ENCODE measurements at places on chromosomes 11 and 22.

DNA sequence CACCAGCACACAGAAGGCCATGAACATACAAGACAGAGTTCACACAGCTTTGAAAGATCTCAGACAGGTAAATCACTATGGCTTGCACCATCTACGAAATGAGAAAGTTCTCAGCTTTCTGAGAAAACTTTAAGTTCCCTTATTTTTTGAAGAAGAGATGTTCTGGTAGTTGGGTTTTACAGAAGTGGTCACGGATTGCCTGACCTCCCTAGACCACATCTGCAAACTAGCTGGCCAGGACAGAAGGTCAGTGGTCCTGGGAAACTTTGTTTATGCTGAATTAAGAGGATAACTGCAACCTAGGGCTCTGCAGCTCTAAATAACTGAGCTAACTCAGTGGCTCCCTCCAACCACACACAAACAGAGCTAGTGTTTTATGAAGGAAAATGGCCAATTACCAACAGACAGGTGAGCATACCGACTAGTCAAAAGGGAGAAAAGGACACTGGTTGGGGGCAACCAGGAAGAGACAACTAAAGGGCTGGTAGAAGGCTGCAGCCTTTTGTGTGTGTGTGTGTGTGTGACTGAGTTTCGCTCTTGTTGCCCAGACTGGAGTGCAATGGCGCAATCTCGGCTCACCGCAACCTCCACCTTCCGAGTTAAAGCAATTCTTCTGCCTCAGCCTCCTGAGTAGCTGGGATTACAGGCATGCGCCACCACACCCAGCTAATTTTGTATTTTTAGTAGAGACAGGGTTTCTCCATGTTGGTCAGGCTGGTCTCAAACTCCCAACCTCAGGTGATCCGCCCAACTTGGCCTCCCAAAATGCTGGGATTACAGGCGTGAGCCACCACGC is 8.5 kb upstream of the SCN2B start:
- no peak for DNase-seq

GRCh38 chr22:24117942-24118341 is 63.3 kb upstream of the SUSD2 start:
- DNase-seq, result peak; percentile 4

GRCh38 chr22:31105282-31105929 is 2.0 kb downstream of the SELENOM start:
- no peak for DNase-seq

- DNase-seq, result peak; percentile 1
Observed at GRCh38 chr11:7851391-7851790, 54.6 kb upstream of the OR5P2 start.

GRCh38 chr11:68812526-68812925 is 29.2 kb downstream of the CPT1A start:
- DNase-seq, result no peak

DNA sequence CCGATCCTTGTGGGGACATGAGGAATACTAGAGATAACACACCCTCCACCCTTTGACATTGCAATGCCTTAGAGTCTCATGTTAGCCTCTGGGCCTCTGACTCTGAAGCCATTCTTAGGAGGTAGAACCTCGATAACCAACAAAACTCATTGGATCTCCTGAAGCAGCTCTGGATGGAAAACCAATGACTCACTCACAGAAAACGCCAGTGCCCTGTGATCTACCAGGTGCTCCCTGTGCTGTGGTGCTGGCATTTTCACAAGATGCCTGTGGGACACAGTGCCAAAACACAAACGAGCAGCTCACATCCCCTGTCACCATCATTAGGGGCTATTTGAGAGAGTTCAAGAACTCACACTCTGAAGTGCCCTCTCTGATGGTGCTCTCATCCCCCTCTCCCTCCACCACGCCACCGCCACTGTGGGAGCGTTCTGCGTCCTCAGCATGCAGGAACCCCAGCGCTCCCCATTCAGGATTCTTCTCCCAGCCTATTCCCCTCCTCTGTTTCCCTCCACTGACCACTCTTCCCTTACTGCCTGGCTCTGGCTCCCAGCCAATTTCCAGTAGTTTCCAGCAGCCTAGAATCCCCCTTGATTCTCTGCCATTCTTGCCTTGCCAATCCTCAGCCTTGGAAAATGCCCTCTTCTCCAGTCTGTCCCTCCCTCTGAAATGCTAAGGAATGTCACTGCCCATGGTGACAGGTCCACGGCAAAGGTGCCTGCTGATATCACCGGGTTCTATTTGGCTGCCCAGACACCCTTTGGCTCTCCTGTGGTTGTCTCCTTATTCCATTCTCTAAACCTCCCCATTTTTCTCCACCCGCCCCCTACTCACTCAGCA is 4.7 kb upstream of the POLD4 start:
- no peak for DNase-seq

- no peak for DNase-seq
Observed at GRCh38 chr11:45754261-45754709, 50.7 kb upstream of the SLC35C1 start.

DNA sequence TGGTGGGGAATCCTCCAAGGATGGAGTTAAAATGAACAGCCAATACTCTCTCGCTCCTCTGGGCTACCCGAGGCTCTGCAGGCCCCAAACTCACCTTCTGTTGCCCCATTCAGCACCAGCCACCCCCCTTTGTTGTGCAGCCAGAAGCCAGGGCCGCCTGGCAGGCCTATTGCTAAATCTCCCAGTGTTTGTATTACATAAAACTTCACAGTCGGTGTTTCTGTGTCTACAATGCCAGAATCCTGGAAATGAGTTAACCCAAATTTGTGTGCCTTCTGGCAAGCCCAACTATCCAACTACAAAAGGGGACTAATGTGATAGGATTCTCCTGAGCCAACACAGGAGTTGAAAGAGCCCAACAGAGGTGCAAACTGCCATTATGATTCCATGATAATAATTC is 9.3 kb downstream of the KCNJ5 start:
- DNase-seq, result no peak

GRCh38 chr11:88508759-88509581 is 171.4 kb upstream of the CTSC start:
- no peak for DNase-seq

DNA sequence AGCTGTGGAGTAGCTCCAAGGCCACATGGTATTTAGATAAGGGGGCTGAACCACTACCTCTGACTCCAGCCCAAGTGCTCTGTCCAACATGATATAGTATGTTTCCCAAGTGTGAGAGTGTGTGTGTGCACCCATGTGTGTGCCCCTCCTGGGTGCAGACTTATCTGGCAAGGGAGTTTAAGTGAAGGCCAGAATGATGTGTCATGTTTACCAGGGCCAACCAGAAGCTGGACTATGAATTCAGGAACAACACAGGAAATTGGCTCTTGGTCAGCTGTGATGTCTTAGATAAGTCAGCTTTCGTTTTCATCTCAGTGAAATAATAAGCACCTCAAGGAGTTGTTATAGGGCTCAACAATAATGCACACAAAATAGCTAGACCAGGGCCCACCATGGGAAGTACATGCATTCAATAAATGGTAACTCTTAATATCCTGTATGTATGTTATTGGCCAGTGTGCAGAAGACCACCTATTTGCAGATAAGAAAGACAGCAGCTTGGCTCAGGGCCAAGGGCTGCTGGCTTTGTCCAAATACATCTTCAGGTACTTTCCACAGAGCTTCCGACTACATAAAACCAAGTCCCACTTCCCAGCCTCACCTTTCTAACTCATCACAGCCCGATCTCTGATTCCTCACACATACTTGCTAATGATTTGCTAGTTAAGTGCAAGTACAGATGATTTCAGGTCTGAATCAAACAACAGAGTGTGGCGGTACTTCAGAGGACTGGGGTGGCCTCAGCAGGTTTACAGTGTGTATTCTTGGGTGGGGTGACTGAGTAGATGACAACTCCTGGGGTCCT is 120.9 kb downstream of the ME3 start:
- DNase-seq, result no peak

- DNase-seq, result peak; percentile 61
Observed at GRCh38 chr11:129911298-129911697, 15.9 kb upstream of the NFRKB start.

DNA sequence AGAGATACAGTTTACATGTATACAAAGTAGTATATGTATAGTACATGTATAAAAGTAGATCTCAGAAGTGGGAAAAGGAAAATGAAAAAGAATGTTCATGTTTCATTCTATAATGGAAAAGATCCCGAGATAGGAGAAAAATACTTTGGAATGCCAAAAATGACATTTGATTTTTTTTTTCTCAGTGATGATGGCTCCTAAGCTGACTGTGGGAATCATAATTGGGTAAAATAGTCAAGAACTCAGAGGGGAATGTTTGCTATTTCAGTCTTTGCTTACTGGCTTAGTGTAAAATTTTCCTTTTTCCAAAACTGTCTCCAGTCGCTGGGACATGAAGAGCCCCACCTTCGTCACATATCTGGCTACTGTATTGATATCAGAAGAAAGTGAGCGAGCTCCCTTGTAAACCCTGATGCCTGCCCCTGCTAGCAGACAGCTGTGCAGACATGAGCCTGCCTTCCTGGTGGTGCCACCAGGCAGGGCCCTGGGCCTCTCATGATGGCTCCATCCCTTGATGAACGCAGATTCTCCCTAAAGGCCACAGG is 944.6 kb downstream of the NTM start:
- no peak for DNase-seq

GRCh38 chr22:35984183-35985175 is 44.1 kb downstream of the RBFOX2 start:
- no peak for DNase-seq

GRCh38 chr11:75345455-75346160 is 5.9 kb downstream of the ARRB1 start:
- DNase-seq, result peak; percentile 33

DNA sequence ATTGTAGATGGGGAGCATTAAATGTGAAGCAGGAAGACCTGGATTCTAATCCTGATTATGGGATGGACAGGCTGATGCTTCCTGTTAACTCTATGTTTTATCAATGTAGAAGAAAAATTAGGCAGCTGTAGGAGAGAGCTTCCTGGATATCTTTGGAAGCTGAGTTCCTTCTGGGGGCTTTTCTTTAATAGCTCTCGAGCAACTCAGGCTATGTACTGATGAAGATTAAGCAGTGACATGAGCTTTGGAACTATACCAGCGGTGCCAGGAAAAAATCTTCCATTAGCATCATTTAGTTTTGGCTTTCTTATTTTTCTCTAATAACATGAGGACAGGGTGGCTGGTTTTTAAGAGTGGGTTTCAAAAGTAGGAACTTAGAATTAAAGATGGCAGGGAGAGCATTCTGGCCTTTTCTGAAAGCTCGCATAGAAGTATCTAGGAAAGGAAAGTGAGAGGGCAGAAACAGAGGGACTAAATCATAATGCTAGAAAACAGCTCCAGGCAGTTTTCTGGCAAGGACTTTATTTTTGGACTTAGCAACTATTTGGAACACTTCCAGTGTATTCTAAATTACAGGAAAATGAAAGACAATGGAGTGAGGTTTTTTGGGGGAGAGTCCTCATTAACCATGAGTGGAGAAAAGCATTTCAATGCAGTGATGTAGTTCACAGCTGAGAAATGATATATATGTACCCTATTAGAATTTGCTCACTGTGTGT is 69.2 kb upstream of the RRM1 start:
- DNase-seq, result no peak

DNA sequence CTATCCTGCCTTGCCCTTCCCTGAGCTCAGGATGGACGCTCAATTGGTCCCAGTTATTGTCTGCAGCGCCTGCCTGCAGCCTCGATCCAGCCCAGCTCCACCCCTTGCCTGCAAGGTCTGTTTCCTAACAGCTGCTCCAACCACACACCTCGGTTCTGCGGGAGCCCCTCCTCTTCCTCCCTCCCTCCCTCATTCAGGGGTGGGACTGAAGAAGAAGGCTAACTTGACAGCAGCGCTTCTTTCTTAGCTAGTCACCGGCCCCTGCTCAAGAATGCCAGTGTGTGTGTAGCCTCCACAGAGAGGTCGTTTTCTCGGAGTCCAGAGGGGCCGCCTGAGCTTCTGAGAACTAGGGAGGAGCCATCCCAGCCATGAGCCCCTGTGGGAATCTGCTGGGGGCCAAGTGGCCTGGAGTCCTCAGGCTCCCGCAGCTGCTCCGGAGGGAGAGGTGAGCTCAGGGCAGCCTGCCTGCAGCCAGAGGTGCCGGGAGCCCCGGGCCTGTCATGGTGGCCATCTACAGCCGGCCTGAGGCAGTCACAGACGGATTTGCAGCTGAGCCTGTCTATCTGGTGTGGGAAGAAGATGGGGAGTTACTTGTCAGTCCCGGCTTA is 36.1 kb downstream of the LIMK2 start:
- peak; percentile 90 for DNase-seq

- no peak for DNase-seq
Observed at GRCh38 chr11:45141631-45142030, 4.8 kb upstream of the PRDM11 start.

DNA sequence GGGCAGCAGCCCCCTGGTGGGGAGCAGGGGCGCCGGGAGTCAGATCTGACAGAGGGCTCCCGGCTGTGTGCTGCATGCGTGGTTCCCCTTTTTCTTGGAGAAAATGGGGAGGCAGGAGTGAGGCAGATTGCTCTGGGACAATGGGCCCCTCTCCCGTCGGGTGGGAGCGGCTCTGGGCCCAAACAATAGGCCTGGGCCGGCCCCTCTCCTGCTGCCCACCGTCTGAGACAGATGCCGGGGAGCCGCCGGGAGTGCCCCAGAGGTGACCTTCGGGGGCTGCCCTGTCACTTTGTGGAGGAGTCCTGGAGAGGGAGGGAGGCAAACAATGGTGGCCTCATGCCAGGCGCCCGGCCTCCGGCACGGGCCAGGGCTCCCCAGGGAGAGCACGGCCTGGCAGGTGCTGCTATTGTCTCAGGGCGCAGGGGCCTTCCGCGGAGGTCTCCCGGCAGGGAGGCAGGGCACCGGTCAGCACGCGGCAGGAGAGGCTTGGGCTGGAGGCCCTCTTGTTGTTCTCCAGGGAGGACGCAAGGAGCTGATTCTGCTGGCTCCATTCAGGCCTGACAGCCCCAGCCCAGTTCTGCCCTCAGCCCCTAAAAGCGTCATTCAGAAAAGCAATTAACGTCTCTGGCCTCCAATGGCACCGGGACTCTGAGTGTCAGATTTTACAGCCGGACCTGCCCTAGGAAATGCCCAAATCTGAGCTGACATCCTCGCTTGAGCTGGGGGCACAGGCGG is 44.8 kb downstream of the SMIM38 start:
- no peak for DNase-seq

GRCh38 chr22:17952273-17952801 is 72.0 kb downstream of the MICAL3 start:
- no peak for DNase-seq

DNA sequence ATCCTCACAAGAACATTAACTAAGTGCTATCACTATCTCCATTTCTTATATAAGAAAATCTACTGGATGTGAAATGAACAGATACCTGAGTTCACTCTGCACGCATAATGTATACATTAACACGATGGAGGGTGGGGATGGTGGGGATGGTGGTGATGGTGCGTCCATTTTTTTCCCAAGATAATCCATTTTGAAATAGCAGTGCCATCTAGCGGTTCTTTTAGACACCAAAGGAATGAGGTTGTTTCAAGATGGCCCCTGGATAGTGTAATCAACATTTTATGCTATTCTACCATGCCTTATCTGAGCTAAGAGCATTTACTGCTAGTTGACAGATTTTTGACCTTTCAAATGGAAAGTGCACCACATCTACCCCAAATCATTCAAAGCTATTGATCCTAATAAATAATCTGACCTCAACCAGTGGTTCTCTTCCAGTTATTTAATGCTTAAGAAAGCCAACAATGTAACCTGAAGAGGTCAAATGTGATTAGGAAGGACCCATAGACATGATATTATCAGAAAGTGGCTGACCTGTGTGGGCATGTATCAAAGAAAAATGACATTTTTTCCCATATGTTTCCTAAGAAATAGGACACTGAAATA is 714.7 kb upstream of the TENM4 start:
- DNase-seq, result peak; percentile 25

GRCh38 chr11:2666401-2666741 is 33.4 kb downstream of the KCNQ1OT1 start:
- DNase-seq, result no peak

Data from Kasumi-1 (cell line).